Neural progenitor cell (in vitro differentiated cells): ENCODE measurements at places on chromosomes 3 and 15. TPM values are rescaled to one million over a fixed set of nuclear protein-coding genes. Genes with fewer than 3 reads are reported as not detected.

Gene DUOX2
- not detected in 2 replicates for total RNA-seq

Gene IGF2BP2
- 147 and 152 TPM in 2 replicates for total RNA-seq

DNA sequence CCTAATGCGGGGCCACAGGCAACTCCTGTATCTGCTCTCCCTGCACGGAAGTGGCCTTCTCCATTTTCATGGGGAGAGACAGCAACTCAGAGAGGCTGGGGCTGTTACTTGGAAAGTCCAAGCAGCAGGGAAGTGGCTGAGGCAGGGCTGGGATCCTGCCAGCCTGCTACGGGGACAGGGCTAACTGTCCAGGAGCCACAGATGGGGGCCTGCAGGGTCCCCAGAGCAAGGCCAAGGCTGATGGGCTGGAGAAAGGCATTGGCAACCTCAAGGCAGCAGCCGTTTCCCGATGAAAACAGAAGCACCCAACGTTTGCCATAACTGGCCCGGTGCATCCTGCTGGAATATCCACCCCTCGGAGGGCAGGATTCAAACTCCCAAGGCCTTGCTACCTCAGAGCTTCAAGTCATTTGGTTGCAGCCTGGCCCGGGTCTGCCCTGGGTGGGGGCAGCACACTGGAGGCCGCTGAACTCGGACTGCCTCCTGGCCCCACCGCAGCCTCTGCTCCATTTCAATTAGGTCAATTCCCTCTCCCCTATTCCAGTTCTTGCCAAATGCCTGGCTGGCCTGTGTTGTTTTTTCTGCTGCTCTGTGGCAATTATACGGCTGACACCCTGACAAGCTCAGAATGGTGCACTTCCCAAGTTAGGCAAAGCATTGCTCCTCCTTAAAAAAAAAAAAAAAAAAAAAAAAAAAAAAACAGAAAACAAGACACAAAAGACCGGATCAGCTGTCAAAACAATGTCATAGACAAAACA lies 143.5 kb downstream of the NUP210 start:
- no peak for DNase-seq

DNA sequence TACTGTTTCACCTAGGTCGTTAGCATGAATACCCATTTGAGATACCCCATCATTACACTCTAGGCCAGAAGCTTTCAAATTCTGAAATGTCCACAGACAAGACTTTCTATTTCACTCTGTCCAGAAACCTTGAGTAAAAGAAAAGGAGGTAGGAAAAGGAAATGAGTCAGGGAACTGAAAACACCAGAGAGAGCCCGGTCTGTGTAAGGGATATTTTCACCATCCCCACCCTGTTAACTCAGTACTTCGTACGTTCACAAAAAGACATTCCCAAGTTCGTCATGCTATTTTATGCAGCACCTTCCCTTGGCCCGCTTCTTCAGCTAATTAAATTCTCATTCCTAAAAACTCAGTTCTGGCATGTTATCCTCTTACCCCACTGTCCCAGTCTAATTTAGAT lies 89.4 kb upstream of the SOX2 start:
- DNase-seq: no peak

DNA sequence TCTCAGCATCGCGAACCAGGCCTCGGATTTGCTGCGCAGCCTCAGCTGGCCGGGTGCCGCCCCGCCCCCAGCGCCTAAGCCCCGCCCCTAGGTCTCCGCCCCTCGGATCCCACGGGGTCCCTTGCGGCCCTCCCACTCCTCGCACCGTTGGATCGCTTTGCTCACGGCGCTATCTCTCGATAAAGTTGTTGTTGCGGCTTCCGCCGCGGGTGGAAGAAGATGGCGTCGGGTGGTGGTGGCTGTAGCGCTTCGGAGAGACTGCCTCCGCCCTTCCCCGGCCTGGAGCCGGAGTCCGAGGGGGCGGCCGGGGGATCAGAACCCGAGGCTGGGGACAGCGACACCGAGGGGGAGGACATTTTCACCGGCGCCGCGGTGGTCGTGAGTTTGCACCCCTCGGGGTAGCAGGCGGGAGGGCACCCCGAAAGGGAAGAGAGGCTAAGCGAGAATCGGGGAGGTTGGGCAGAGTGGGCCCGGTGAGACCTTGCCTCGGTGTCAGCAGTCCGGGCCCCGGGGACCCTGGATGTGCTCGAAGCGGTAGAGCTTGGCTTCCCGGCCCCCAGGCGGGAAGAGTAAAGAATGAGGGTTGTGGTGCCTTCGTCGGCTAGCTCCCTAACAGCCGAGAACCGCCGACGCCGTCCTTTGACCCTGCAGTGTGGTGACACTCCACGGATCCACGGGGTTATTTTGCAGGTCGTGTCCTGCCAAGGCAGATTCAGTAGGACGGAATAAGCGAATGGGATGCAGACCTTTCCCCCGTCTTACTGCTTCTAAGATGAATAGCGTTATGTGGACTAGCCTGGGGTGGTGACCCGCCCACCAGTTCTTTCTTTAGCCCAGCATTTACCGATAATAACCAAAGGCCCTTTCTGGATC lies at the start of gene SNX1:
Gene SNX1, plus strand, starts transcription at position 188 of the 873 bp plus-strand sequence. Its CDS starts 32 bp downstream, at position 220.
- peak; percentile 92 for DNase-seq

GRCh38 chr15:47908950-47909670 lies 191.8 kb downstream of the SEMA6D start:
- no peak for DNase-seq

DNA sequence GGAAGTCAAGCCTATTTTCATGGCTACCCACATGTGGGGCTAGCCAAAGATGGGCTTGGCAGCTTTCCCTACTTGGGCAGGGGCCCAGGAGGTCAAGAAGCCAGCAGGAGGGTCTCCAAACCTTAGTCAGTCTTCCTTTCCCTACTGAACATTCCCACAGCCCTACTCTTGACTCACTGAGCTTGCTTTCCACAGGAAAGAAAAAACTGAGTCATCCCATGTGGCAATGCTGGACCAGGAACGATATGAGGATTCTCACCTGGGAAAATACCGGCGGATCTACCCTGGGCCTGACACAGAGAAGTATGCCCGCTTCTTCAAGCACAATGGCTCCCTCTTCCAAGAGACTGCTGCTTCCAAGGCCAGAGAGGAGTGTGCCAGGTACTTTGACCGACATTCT lies 3.7 kb upstream of the NGRN start:
- DNase-seq: no peak

- no peak for DNase-seq
Measured at GRCh38 chr3:155153242-155154186, 73.4 kb downstream of the MME start.

- DNase-seq: no peak
Measured at GRCh38 chr3:49388289-49388820, 23.4 kb downstream of the RHOA start.

DNA sequence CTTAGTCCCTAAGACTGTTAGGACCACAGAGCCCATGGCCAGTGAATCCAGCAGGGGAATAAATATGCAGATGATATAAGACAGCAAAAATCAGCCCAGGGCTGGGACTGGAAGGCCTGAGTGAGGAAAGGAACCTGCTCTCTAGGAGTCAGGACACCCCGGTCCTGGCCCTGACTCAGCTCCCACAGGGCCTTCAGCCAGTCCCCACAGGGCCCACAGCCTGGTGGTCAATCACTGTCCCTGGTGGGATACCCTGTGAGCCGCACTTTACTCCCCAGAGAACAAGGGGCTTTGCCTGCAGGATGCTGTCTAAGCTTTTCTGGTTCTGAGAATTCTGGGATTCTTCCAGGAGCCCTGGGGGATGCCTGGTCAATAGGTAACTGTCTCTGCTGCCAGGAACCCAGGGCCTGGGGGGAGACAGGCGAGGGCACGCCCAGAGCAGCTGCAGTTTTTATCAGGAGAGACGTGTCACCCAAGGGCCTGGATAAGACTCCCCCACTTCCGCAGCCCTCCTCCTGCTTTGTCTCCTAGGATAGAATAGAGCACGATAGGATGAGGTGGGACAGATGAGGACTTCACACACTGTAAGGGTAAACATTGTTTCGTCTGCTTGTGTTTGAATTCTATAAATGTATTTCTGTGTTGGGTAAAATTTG lies 49.5 kb upstream of the MCF2L2 start:
- no peak for DNase-seq
